ENCODE measurements at places on chromosomes 1 and 21. TPM values are rescaled to one million over a fixed set of nuclear protein-coding genes. Genes with fewer than 3 reads are reported as not detected.

- DNase-seq = no peak
Measured at GRCh38 chr1:102858695-102859094, 249.6 kb downstream of the COL11A1 start.

DNA sequence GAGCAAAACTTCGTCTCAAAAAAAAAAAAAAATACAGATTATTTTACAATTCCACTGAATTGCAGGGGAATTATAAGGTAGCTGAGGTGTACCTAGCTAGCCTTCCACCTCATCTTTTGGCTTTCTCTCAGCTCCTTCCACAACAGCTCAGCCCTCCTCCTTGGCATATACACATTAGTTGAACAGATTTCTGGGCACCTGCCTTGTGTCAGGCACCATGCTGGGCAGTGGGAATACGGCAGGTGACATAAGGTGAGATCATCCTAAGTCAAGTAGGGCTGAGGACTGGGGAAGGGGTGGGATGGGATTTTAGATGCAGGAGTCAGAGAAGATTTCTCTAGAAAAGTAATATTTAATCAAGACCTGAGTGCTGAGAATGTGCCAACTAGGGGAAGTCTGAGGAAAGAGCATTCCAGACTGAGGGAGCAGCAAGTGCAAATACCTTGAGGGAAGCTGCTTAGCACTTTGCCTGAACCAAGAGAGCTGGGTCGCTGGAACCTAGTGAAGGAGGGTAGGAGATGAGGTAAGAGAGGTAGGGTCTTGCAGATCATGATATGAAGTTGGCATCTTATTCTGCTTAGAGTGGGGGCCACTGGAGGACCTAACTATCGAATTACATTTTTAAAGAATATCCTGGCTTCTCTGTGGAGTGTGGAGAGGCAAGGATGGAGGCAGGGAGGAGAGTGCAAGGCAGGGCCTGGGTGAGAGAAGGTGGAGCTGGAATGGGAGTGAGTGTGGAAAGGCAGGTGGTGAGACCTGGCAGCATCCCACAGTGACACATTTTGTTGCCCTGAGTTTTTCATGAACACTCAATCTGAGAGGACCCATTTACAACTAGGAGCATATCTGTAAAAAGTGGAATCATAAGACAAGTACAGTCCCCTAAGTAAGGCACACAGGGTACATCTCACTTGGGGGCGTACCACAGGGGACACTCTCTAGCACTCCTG, 28.2 kb downstream of the LAMC2 start:
- no peak for DNase-seq

Gene PRDM15
- 10.3 TPM for total RNA-seq

- no peak for DNase-seq
Measured at GRCh38 chr1:70220517-70221237, 503 bp upstream of the SRSF11 start.

GRCh38 chr1:48978413-48978812, 201.7 kb upstream of the BEND5 start:
- DNase-seq = no peak

Data from lower leg skin (tissue), 4 donors.